NCI-H187 (cell line): ENCODE measurements at places on chromosomes 11 and 22.

DNA sequence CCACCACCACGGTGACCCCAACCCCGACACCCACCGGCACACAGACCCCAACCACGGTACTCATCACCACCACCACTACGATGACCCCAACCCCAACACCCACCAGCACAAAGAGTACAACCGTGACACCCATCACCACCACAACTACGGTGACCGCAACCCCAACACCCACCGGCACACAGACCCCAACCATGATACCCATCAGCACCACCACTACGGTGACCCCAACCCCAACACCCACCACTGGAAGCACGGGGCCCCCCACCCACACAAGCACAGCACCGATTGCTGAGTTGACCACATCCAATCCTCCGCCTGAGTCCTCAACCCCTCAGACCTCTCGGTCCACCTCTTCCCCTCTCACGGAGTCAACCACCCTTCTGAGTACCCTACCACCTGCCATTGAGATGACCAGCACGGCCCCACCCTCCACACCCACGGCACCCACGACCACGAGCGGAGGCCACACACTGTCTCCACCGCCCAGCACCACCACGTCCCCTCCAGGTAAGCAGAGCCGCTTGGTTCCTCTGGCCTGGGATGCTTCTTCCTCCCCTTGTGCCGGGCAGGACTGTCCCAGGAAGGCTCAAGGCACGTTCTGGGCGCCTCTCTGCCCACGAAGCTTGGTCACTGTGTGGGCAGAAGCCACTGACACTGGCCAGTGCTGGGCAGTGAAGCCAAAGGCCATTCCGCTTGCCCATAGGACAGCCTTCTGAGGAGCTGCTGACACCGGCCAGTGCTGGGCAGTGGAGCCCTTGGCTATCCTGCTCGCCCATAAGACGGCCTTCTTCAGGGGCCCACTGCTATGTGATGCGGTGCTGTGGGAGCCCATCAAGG is 25.1 kb downstream of the MUC2 start:
- DNase-seq, result no peak

GRCh38 chr11:111082664-111083063 is 162.9 kb upstream of the POU2AF2 start:
- DNase-seq, result no peak

DNA sequence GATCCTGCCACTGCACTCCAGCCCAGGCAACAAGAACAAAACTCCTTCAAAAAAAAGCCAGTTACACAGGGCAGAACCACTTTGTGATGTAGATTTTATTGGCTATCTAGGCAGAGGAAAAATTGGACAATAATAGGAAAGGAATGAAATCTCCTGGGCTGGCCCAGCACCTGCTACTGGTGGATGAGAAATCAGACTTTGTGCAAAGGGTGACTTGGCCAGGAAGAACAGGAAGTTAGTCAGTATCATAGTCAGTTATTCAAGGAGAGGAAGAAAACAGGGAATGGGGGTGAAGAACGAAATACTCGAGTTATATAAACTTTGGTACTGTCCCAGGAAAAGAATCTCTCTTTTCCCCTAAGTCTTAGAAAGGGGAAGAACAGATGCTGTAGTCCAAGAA is 11.0 kb upstream of the SPTBN2 start:
- DNase-seq, result no peak

- DNase-seq, result no peak
These were observed 63.4 kb downstream of the FLI1 start for GRCh38 chr11:128757235-128757711.

GRCh38 chr22:46964773-46965550 is 202.5 kb downstream of the TBC1D22A start:
- DNase-seq, result no peak
